Activated CD8-positive, alpha-beta T cell treated with anti-CD3 and anti-CD28 coated beads for 36 hours (primary cell): ENCODE measurements at places on chromosomes 1 and 21. TPM values are rescaled to one million over a fixed set of nuclear protein-coding genes. Genes with fewer than 3 reads are reported as not detected.
A peak's percentile ranks its signal among the peaks of the same experiment; 100 is the strongest.

PGLYRP3 gene
- total RNA-seq: not detected

- DNase-seq: no peak
- H3K4me1 ChIP-seq: peaks cover 10% of the 10 kb centered on the region
- no peaks in the 10 kb centered on the region for H3K36me3 ChIP-seq
- no peak overlapping the region for H3K4me3 ChIP-seq
These were observed 8.7 kb downstream of the SORT1 start for GRCh38 chr1:109388884-109389637.

TRIM67 gene
- total RNA-seq: not detected

GRCh38 chr1:234980645-234981396 is 147.8 kb downstream of the TOMM20 start:
- H3K4me1 ChIP-seq: peaks cover 70% of the 10 kb centered on the region
- H3K27me3 ChIP-seq: no peaks in the 10 kb centered on the region
- H3K27ac ChIP-seq: peak overlapping the region; percentile 92
- peak overlapping the region; percentile 68 for H3K4me3 ChIP-seq
- peaks cover 7% of the 10 kb centered on the region for H3K36me3 ChIP-seq
- DNase-seq: peak; percentile 94

GRCh38 chr1:64135462-64136223 is 67.8 kb upstream of the UBE2U start:
- no peak overlapping the region for H3K4me3 ChIP-seq
- no peaks in the 10 kb centered on the region for H3K36me3 ChIP-seq
- H3K27ac ChIP-seq: no peak overlapping the region
- DNase-seq: no peak

GRCh38 chr21:44761011-44761729 is 40.5 kb downstream of the UBE2G2 start:
- no peaks in the 10 kb centered on the region for H3K36me3 ChIP-seq
- H3K27ac ChIP-seq: no peak overlapping the region
- H3K4me1 ChIP-seq: peaks cover 15% of the 10 kb centered on the region

CR1 gene
- 0.18 TPM for total RNA-seq

- no peak overlapping the region for H3K27ac ChIP-seq
- H3K36me3 ChIP-seq: peaks cover under 1% of the 10 kb centered on the region
- H3K27me3 ChIP-seq: no peaks in the 10 kb centered on the region
- no peak for DNase-seq
These were observed 109.9 kb upstream of the IFFO2 start for GRCh38 chr1:19066248-19066873.

DNA sequence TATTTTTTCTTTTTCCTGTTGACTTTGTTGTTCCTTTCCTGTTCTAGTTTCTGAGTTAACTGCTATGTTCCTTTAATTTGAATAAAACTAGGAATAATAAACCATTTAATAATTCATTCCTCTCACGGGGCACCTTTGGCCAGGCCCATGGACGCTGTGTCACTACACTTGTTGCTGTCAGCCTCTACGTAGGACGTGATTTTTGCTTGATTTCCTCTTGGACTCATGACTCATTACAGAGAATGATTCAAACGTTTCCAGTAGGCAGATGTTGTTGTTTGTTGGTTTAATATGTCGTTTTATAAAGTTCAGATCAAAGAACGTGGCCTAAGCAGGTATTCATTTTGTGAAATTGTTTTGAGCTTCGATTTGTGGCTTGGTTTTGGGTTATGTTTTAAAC is 9.1 kb upstream of the SLC19A1 start:
- peak; percentile 73 for DNase-seq
- peak overlapping the region; percentile 98 for H3K27ac ChIP-seq
- H3K4me1 ChIP-seq: peaks cover 30% of the 10 kb centered on the region
- no peaks in the 10 kb centered on the region for H3K36me3 ChIP-seq
- no peaks in the 10 kb centered on the region for H3K27me3 ChIP-seq

DNA sequence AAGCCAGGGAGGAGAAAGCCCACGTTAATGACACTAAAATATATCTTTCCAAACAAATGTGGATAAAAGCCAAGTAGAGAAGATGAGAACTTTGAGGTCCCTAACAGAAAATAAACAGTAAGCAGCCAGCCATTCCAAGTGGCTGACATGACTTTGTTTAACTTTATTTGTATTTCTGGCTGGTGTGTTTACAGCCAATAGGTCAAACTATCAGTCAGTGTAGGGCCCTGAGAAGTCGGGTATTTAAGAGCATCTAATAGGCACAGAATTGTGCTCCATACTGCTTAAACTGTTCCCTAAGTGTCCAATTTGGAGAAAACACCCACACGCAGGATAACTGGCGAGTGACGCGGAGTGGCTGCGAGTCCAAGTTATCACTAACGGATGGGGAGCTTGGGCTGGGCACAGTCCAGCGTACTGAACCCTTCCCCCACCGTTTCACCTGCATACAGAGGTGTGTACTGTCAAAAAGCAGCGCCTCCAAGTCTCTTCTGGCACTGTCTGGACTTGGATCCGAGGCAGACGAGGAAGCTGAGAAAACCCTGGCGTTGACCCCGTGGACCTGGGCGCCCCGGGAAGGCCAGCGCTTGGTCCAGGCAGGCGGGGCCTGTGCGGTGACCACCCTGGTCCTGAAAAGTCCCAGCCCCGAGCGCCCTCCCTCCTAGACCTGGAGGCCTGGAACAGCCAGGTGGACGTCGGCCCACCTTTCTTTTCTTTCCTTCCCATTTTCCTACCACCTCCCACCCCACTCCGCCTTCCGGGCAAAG is 662 bp upstream of the LGALS8 start:
- peaks cover 16% of the 10 kb centered on the region for H3K36me3 ChIP-seq
- H3K4me3 ChIP-seq: peak overlapping the region; percentile 84
- no peak for DNase-seq
- H3K27ac ChIP-seq: peak overlapping the region; percentile 97
- H3K4me1 ChIP-seq: peaks cover 13% of the 10 kb centered on the region
- H3K27me3 ChIP-seq: no peaks in the 10 kb centered on the region

DNA sequence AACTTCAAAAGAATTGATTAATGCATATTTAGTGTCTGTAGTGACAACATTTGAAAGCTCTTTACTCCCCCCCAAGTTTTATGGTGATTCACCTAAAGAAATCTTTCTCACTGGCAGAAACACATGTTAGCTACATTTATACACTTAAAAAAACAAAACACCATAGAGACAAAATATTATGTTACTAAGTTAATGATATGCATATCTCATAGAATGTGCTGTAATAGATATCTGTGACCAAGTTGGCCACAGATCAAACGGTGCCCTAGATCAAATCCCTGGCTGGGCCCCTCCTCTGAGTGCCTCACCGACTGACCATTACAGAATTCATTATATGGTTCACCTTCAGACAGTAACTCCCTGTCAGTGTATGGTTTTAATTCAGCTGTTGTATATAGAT is 322.1 kb upstream of the LYPLAL1 start:
- H3K27ac ChIP-seq: no peak overlapping the region
- H3K36me3 ChIP-seq: no peaks in the 10 kb centered on the region
- no peaks in the 10 kb centered on the region for H3K4me1 ChIP-seq
- H3K27me3 ChIP-seq: no peaks in the 10 kb centered on the region
- H3K4me3 ChIP-seq: no peak overlapping the region

ATAD3B gene
- total RNA-seq: 42.5 TPM

- no peak overlapping the region for H3K27ac ChIP-seq
- no peak overlapping the region for H3K4me3 ChIP-seq
- H3K4me1 ChIP-seq: no peaks in the 10 kb centered on the region
- H3K27me3 ChIP-seq: peaks cover 2% of the 10 kb centered on the region
These were observed 8.8 kb upstream of the OBSCN start for GRCh38 chr1:228198977-228199590.

TMEM52 gene
- total RNA-seq: 2.1 TPM

DNA sequence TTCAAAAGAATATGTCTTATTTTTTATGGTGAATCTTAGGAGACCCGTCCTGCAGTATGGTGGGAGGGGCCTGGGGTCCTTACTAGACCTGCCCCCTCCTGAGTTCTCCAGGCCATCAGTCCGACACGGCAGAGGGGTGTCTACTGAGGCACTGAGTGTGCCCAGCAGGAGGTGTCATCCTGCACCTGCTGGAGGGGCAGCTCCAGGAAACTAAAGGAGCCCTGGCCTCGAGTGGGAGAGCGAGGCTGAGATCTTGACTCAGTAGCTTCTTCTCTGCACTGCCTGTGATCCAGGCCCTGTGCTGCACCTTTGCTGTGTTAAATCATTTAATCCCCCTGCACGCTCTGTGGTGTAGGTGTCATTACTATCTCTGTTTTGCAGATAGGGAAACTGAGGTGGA is 587.7 kb downstream of the PTPRU start:
- H3K27me3 ChIP-seq: peaks cover 31% of the 10 kb centered on the region
- no peak overlapping the region for H3K27ac ChIP-seq
- no peak for DNase-seq
- H3K4me1 ChIP-seq: no peaks in the 10 kb centered on the region
- no peaks in the 10 kb centered on the region for H3K36me3 ChIP-seq
- no peak overlapping the region for H3K4me3 ChIP-seq

DNA sequence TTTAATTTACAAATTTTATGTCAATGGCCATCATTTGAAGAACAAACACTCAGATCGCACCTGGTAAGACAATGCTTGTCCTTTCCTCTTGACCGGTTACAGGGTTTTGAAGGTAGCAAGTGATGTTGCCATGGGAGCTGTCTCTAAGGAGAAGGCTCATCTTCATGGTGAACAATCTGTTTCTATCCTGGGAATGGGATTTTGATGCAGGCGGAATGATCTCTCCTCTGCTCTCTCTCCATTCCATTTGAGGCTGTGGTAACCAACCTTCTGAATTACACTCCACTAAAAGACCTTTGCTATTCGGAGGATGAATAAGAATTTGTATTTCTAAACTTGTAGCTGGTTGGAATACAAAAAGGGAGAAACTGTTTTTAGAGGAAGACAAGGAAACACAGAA is 57.9 kb upstream of the SLC5A9 start:
- H3K4me1 ChIP-seq: no peaks in the 10 kb centered on the region
- H3K36me3 ChIP-seq: no peaks in the 10 kb centered on the region
- no peak for DNase-seq
- peaks cover 8% of the 10 kb centered on the region for H3K27me3 ChIP-seq

- DNase-seq: no peak
- H3K4me1 ChIP-seq: no peaks in the 10 kb centered on the region
- H3K27me3 ChIP-seq: peaks cover 2% of the 10 kb centered on the region
- H3K4me3 ChIP-seq: no peak overlapping the region
- H3K36me3 ChIP-seq: no peaks in the 10 kb centered on the region
These were observed 15.5 kb downstream of the CLIC6 start for GRCh38 chr21:34684174-34684876.

ANGPTL3 gene
- not detected for total RNA-seq

DNA sequence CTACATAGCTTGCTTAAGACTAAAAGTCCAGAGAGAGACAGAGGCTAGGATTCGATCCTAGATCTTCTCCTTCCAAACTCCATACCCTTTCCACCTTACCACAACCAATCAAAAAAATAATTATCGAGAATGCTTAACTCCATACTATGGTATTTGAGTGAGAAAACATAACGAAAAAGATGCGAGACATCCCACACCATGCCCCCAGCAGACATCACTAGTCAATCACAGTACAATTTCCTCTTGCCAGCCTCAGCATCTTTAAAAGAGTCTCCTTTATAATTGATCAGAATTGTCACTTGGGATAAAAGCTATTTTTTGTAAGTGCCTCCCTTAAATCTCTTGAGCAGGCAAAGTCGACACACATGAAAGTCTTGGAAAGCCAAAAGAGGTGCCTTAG is 875 bp downstream of the NCF2 start:
- peaks cover 46% of the 10 kb centered on the region for H3K4me1 ChIP-seq
- peaks cover 2% of the 10 kb centered on the region for H3K27me3 ChIP-seq
- H3K27ac ChIP-seq: peak overlapping the region; percentile 77
- H3K36me3 ChIP-seq: no peaks in the 10 kb centered on the region
- H3K4me3 ChIP-seq: peak overlapping the region; percentile 50
- no peak for DNase-seq

PLD5 gene
- not detected for total RNA-seq

GRCh38 chr1:116664366-116664977 is 3.1 kb downstream of the IGSF3 start:
- H3K4me1 ChIP-seq: peaks cover 9% of the 10 kb centered on the region
- peaks cover 43% of the 10 kb centered on the region for H3K27me3 ChIP-seq
- no peaks in the 10 kb centered on the region for H3K36me3 ChIP-seq
- no peak overlapping the region for H3K27ac ChIP-seq
- no peak for DNase-seq

DNA sequence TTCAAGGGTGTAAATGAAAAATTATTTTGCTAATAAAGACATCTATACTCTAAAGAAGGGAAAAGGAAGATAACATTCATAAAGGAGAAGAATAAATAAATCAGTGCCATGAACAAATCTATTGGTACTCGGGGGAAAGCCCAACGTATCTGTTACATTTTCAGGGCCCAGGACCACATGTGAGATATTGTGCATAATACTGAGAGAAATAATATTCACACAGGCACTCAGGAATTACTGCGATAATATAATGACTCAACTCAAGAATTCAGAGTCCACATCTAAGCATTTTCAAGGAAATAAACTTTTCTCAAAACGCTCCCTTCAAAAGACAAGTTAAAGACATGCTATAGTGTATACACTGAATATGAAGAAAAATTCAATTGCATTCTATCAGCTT is 108.8 kb downstream of the SMYD2 start:
- H3K4me1 ChIP-seq: no peaks in the 10 kb centered on the region
- no peak overlapping the region for H3K27ac ChIP-seq
- no peak for DNase-seq
- H3K27me3 ChIP-seq: no peaks in the 10 kb centered on the region
- H3K36me3 ChIP-seq: no peaks in the 10 kb centered on the region
- no peak overlapping the region for H3K4me3 ChIP-seq

NTMT2 gene
- total RNA-seq: not detected

DNA sequence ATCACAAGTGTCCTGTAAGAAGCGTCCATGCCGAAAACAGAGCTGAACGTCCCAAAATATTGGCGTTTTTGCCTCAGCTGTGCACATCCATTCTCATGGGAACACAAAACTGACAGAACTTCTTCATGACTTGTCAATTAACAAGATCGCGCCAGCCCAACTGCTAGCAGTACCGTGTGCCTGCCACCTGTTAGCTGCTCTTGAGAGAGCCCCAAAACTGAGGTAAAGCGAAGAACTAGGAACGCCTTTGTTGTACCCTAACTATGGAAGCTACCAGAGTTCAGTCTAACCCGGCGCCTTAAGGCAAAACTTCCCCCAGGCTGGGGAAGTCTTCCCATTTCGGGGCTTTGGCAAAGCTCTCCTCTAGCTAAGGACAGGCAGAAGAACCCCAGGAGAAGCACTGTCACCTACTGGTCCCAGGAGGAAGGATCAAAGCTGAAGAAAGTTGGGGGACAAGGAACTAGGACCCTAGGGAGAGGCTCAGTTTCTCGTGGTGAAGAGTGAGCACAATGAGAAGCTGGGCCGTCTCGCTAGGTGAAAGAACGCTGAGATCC is 719 bp downstream of the EYA3 start:
- H3K36me3 ChIP-seq: peaks cover 1% of the 10 kb centered on the region
- DNase-seq: peak; percentile 54
- H3K27ac ChIP-seq: peak overlapping the region; percentile 95
